Suppressor macrophage treated with lipopolysaccharide for 1 hour (primary cell): ENCODE measurements at places on chromosomes 3 and 15.

GRCh38 chr3:36678216-36679013 lies 85.9 kb downstream of the DCLK3 start:
- no peak for DNase-seq

GRCh38 chr3:191376516-191377141 lies 46.3 kb upstream of the UTS2B start:
- DNase-seq = no peak

GRCh38 chr3:121649645-121650044 lies 11.1 kb downstream of the HCLS1 start:
- DNase-seq = no peak

- no peak for DNase-seq
Measured at GRCh38 chr3:187084126-187084525, 55.2 kb downstream of the RPL39L start.

GRCh38 chr3:20747741-20748140 lies 561.7 kb upstream of the SGO1 start:
- DNase-seq = no peak

DNA sequence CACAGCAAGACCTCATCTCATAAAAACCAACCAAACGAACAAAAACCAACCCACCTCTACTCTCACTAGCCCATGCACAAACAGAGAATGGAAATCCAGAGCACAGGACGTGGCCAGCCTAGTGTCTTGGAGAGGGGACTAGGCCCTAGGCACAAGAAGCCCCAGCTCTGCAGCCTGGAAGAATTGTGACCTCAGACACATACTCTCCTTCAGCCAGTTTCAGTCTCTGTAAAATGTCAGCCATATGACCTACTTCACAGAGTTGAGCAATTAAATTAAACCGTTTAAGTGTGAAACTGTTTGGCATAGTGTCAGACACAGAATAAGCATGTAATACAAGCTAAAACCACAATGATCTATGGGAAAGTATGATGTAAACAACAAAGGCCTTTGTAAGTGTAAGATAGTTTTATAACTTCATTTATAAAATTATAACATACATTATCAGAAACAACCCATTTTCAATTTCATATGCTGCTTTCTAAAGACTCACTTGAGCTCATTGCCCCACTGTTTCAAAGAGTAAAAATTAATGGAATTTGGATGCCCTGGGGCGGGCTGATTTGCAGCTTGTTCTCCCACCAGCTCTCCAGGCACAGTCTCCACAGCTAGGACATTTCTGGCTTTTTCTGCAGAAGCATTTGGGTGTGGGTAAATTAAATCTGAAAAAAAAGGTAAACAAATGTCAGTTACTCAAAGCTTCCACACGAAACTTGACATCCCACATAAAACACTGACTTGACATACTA lies 32.9 kb downstream of the TBC1D2B start:
- DNase-seq = peak; percentile 70

DNA sequence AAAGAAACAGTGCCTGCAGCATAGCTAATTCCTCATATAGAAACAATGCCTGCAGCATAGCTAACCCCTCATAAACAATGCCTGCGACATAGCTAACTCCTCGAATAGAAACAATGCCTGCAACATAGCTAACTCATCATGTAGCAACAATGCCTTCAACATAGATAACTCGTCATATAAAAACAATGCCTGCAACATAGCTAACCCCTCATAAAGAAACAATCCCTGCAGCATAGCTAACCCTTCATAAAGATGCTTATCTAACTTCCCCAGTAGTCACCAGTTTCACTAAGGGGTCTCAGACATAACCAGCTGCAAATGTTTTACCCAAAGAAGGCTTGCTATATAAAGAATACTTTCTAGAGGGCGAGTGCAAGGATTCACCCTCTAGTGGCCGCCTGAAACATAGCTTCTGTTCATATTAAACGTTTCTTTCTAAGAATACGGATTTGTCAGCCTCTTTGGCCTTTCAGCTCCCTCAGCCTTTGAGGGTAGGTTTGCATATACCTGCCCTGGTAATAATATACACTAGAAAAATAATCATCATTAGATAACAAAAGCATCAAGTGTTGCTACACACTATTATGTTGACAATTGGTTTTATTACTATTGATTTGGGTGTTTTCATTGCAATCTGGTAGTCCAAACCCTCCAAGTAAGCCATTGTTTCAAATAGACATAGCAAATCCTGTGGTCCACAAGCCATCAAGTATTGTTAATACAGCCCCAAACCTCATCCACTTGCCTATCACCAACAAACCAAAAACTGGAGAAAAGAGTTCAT lies 44.4 kb upstream of the FAN1 start:
- DNase-seq = no peak

DNA sequence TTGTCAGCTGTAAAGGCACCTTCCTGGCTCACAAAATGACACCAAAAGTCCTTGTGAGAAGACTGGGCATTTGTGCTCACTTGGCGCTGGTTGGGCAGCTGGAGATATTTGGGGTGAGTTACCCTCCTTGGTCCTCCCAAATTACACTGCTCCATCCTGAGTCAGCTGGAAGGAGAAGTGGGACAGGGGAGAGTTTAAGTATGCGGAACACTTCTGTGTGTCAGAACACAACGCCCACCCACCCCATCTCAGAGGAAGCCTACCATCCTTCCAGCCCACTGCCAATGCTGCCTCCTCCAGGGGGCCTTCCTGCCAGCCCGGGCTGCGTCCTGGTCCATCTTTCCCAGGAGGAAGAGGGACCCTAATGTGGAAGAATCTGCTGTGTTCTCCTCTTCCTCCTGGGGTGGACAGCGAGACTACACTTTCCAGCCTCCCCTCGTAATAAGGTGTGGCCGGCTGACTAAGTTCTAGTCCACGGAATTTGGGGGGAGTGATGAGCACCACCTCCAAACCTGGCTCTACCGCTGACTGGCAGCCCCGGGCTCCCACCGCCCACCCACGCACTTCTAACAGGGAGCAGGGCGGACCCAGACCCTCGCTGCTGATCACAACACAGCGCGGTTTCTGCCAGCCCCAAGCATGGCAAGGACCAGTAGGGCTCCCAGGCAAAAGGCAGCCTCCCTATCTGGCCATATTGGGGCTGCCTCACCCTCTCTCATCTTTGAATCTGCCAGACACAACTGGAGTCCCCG lies 265.0 kb downstream of the XXYLT1 start:
- DNase-seq = no peak

DNA sequence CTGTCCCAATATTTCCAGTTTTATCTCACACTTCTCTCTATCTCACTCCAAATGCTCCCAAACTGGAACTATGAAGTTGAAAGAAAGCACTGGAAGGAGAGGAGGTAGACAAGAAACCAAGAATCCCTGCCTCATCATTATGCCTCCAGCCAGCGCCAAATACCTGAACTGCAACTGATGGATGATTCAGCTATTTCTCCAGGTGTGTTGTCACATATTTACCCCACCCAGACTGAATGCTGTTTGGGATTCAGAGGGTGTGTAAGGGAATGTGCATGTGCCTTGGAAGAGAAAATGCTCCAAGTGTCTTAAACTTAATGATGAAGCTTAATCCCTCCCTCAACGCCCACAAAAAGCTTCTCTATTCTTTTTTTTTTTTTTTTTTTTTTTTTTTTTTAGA lies 269.5 kb upstream of the ATP11B start:
- no peak for DNase-seq

DNA sequence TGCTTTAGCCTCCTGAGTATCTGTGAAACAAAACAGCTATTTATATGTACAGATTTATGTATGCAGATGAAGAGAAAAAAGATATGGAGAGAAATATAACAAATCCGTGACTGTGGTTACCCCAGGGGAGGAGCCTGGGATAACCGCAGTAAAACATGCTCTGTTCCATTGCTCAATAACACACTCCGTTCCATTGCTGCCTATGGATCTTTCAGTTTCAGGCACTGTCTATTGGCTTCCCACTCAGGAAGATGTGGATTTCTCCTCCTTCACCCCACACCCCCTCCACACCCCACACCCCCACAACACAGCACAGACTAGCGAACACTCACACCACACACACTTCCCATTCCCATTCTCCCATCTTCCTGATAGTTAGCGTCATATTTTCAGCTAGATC lies 47.9 kb downstream of the CDCP1 start:
- no peak for DNase-seq

GRCh38 chr3:15501126-15501525 lies 20.4 kb downstream of the COLQ start:
- DNase-seq = no peak

- no peak for DNase-seq
Measured at GRCh38 chr3:24845524-24846155, 351.0 kb upstream of the THRB start.

- DNase-seq = peak; percentile 81
Measured at GRCh38 chr3:194120789-194121770, 14.9 kb upstream of the HES1 start.

GRCh38 chr3:99352811-99353210 lies 285.6 kb upstream of the COL8A1 start:
- DNase-seq = no peak

GRCh38 chr3:16550676-16551341 lies 37.3 kb upstream of the RFTN1 start:
- peak; percentile 94 for DNase-seq

GRCh38 chr3:120907659-120908029 lies 361 bp upstream of the STXBP5L start:
- DNase-seq = no peak

DNA sequence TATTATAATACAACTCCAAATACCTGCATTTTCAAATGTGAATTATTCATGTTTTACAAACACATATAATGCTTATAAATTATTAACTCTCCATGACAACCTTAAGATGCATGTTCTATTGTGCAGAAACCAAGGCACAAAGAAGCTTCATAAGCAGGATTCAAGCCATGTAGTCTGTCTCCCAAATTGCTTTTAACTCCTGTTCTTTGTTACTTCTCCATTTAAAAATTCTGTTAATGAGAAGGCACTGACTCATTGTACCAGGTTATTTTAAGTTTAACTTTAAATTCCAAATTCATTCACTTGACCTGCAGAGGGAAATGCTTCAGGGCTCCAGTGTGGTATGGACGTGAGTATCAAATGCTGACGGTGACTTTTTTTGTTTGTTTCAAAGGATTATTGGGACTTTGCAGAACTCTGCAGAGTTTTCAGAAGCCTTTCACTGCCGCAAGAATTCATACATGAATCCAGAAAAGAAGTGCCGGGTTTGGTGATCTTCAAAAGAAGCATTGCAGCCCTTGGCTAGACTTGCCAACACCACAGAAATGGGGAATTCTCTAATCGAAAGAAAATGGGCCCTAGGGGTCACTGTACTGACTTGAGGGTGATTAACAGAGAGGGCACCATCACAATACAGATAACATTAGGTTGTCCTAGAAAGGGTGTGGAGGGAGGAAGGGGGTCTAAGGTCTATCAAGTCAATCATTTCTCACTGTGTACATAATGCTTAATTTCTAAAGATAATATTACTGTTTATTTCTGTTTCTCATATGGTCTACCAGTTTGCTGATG lies 100.0 kb downstream of the MME start:
- DNase-seq = no peak

- peak; percentile 21 for DNase-seq
Measured at GRCh38 chr3:52530918-52531826, 2.5 kb downstream of the NT5DC2 start.

- DNase-seq = peak; percentile 8
Measured at GRCh38 chr3:104040896-104041295, 1325.8 kb upstream of the ALCAM start.

- no peak for DNase-seq
Measured at GRCh38 chr3:58034738-58035523, 26.7 kb downstream of the FLNB start.

DNA sequence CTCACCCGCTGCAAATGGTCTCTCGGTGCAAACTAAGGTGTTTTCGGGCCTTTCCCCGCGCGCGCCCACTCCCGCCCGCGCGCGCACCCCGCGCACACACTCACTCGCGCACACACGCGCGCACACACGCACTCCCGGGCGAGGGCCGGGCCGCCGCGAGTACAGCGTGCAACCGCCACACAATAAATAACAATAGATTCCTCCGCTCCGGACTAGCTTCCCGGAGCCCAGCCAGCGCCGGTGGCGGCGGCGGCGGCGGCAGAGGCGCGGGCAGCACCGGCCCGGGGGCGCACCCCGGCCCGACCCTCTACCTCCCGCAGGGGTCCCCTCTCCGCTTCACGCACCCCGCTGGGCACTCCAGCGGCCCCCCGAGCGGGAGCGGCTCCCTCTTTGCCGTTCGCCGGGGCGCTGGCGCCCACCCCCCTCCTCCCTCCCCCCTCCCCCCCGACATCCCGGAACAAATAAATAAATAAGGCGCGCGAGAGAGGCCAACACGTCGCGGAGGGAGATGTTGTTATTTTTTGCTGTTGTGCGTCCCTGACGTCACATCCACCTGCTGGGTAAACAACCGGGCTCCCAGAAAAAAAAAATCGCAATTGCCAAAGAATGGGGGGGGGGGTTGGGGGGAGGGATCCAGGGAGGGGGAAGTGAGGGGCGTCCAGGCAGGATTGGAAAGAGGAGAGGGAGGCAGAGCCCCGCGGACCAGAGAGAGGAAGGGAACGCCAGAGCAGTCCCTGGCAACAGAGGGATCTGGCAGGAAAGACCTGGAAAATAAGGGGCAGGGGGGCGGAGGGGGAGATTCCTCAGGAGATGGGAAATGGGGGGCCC lies at the start of gene FOXP1:
Gene FOXP1, minus strand, starts transcription at position 163 of the 828 bp plus-strand sequence. CDS start 385,347 bp downstream, outside the sequence.
- DNase-seq = peak; percentile 76

DNA sequence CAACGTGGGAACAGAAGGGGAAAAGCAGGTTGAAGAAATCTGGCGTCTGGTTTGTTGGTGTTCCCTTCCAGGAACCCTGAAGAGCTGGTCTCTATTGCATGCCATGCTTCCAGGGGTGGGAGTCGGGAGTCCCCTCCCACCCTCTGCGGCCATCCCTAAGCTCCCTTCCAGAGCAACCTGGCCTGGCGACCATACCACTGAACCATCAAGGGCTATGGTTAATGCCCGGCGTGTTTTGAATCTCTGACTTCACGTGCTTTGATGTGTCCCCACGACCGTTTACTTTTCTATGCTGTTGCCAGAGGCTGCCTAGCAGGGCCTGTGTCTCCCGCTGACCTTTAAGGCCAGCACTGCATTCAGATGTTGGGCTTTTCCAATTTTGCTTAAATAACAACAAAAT lies 696 bp upstream of the SNRK start:
- DNase-seq = no peak

- peak; percentile 65 for DNase-seq
Measured at GRCh38 chr15:22949074-22949547, 31.1 kb downstream of the CYFIP1 start.

- no peak for DNase-seq
Measured at GRCh38 chr15:44023176-44023575, 171.9 kb downstream of the FRMD5 start.

DNA sequence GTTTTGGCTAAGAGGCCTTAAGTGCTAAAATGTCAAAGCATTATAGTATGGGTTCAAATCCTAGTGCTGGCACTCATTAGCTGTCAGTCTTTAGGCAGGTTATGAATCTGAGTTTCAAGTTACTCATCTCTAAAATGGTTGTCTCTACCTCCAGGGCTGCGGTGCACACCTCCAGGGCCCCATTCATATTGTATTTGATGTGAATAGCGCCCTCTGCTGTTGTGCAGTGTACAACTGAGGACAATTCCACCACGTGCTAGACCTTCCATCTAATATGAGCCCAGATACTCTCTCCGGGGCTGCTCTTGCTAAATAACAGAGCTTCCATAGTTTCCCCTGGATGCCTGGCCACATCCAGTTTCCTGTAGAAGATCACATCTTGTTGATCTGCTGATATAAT lies 54.3 kb downstream of the OXNAD1 start:
- DNase-seq = peak; percentile 40

GRCh38 chr15:58462547-58462946 lies 30.8 kb downstream of the LIPC start:
- peak; percentile 37 for DNase-seq

- DNase-seq = no peak
Measured at GRCh38 chr3:194212845-194213331, 76.9 kb downstream of the HES1 start.

- DNase-seq = no peak
Measured at GRCh38 chr15:68986322-68986721, 28.2 kb upstream of the NOX5 start.

- no peak for DNase-seq
Measured at GRCh38 chr3:124282751-124283651, 291.1 kb upstream of the ROPN1 start.
